ENCODE measurements at places on chromosomes 11 and 22.
A peak's percentile ranks its signal among the peaks of the same experiment; 100 is the strongest.

DNA sequence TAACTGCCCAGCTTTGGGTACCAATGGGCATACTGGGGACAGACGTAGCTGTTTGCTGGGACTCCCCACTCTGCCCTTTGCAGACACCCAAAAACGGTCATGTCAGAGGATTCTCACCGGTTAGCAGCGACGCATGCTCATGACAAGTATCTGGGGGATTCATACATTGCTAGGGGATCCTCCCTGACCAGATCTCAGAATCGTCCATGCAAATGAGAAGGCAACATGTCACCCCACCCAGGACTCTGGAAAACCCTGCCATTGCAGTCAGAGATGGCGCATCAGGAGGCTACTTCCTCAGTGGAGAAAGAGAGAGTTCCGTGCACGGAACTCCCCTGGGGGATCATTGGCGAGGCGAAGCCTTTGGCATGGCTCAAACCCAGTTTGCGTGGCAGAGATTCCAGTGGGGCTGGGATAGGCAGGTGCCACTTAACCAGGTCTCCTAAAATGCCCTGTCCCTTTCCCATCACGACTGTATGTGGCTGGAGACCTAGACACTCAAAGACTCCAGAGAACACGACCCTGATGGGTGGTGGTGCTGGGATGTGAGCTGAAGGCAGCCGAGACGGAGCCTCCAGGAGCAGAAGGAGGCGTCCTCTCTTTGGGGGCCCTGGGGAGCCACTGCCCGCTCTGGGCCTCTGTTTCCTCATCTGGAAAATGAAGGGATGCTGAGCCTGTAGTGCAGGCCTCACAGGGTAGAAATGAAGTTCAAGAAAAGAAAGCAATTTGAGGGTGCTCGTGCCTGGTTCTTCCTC lies 4.9 kb downstream of the RGL4 start:
- H3K27ac ChIP-seq: peak overlapping the region; percentile 64
- H3K36me3 ChIP-seq: peaks cover 20% of the 10 kb centered on the region
- no peaks in the 10 kb centered on the region for H3K4me1 ChIP-seq

DNA sequence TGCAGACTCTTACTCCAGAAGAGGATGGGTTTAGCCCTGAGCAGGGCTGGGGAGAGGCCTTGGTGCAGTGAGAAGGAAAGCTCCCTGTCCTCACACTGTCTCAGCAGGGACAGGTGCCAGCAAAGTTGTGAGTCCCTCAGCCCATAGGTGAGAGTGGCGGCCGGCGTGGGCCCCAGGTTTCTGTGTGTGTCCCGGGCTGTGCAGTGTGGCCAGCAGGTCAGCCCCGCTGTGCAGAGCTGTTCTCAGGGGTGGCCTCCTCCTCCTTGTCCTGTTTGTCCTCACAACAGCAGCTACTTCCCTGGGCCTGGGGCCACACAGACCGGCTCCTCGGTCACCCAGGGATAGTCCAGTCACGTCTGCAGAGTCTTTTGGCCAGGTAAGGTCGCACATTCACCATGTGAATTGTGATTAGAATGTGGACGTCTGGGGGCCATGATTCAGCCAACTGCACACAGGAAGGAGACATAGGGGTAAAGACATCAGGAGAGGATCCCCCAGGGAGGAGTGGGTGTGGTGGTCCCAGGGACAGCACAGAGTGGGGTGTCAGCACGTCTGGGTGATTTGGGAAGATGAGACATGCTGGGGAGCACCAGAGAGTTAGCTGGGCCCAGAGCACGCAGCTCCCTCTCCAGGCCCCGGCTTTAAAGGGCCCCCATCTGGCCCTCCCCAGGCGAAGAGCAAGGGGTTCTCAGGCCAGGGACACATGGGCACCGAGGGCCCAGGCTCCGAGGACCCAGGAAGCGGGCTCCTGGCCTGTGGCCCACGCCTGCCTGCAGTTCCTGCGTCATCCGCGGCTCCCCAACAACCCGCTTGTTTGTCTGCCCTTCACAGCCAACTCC lies 81.6 kb downstream of the MYEOV start:
- H3K4me1 ChIP-seq: peaks cover 12% of the 10 kb centered on the region
- H3K27me3 ChIP-seq: no peaks in the 10 kb centered on the region
- no peak overlapping the region for H3K4me3 ChIP-seq
- no peaks in the 10 kb centered on the region for H3K36me3 ChIP-seq

DNA sequence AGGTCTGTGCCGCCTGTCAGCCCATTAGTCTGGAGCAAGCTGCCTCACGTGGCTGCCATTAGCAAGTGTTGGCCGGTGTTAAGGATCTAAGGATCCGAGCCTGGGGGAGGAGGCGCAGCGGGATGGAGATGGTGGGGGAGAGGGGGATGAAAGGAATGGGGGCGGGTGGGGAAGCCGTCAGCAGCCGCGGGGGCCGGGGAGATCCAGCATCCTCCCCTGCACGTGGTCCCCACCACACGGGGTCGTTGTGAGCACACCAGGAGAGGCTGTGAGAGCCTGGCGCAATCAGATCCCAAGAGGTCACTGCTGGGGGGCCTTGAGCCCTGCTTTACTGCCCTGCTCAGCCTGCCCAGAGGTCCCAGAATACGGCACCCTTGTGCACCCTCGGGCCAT lies 7.3 kb downstream of the CABP7 start:
- H3K27ac ChIP-seq: no peak overlapping the region
- H3K27me3 ChIP-seq: peaks cover 46% of the 10 kb centered on the region
- H3K4me3 ChIP-seq: no peak overlapping the region

GRCh38 chr22:48828688-48829087 lies 999.0 kb downstream of the BRD1 start:
- no peaks in the 10 kb centered on the region for H3K36me3 ChIP-seq
- H3K4me3 ChIP-seq: no peak overlapping the region
- no peaks in the 10 kb centered on the region for H3K27me3 ChIP-seq
- no peaks in the 10 kb centered on the region for H3K4me1 ChIP-seq

Data from esophagus squamous epithelium (tissue), 5 donors.